ENCODE measurements at places on chromosomes 16 and 17.
A peak's percentile ranks its signal among the peaks of the same experiment; 100 is the strongest.

- no peak for DNase-seq
Observed at GRCh38 chr17:45258981-45259380, 2.9 kb downstream of the SPATA32 start.

GRCh38 chr16:55359946-55360345 is 35.9 kb downstream of the IRX6 start:
- no peak for DNase-seq

DNA sequence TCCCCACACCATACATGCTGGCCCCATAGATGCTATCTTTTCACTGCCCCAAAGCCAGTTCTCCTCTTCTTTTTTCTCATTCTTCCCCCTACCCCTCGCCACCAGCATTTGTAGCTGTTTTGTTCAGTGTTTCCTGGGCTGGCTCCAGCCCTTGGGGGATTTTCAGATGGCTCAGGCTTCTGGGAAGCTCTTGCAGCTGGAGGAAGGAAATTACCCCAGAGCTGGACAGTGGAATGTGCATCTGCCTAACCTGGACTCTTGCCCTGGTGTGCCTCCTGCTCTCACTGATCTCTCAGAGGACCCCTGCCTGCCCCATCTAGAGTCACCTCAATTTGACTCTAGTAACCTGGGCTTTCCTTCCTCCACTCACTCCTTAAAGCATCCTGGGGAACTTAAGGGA is 82.8 kb downstream of the MYH13 start:
- peak; percentile 65 for DNase-seq

GRCh38 chr16:6674071-6674470 is 658.6 kb upstream of the RBFOX1 start:
- no peak for DNase-seq

GRCh38 chr17:77359236-77359635 is 218.5 kb downstream of the SEC14L1 start:
- no peak for DNase-seq

GRCh38 chr17:41420134-41420533 is 4.3 kb downstream of the KRT37 start:
- no peak for DNase-seq

DNA sequence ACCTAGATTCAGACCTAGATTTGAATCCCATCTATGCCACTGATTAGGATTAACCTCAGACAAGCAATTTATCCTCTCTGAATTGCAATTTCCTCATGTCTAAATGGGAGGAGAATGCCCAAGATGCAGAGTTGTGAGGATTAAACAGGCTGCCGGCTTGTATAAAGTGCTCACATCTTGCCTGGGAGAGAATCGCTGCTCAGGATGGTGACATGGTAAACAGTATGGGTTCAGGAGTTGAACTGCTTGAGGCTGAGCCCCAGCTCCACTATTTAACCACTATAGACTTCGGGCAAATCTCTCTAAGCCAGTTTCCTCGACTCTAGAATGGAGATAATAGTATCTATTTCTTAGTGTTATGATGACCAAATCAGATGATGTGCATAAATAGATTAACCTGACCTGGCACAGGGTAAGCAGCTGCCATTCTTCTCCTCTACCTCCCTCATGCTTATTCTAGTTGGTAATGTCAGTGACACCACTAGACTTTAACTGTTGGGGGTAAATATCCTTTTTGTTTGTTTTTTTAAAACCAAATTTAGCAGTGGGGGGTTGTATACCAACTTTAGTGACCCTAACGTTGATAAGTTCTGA is 732 bp upstream of the RPL27 start:
- DNase-seq: no peak

DNA sequence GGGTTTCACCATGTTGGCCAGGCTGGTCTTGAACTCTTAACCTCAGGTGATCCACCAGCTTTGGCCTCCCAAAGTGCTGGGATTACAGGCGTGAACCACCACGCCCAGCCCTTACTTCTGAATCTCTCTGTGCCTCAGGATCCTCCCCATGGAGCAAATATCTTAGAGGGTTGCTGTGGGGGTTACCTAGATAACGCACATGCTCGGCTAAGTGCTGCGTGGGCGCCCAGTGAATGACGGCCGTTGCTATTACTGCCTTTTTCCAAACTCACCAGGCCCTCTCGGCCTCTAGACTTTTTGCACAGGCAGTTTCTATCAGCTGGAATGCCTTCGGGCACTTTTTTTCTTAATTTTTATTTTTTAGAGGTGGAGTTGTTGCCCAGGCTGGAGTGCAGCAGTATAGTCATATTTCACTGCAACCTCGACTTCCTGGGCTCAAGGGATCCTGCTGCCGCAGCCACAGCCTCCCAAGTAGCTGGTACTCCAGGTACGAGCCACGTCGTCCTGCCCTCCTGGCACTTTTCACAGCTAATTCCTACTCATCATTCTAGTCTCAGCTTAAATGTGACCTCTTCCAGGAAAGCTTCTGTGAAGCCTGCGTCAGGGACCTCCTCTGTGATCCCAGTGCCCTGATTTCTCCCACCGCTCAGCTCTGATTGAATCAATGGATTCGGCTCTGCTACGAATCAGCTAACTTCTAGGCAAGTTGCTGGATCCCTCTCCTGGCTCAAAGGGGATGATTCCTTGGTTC is 8.6 kb downstream of the CCDC102A start:
- DNase-seq: no peak

- DNase-seq: no peak
Observed at GRCh38 chr17:63695889-63696288, 4.0 kb downstream of the LIMD2 start.

- DNase-seq: no peak
Observed at GRCh38 chr17:10635290-10635689, 21.8 kb downstream of the MYH3 start.

DNA sequence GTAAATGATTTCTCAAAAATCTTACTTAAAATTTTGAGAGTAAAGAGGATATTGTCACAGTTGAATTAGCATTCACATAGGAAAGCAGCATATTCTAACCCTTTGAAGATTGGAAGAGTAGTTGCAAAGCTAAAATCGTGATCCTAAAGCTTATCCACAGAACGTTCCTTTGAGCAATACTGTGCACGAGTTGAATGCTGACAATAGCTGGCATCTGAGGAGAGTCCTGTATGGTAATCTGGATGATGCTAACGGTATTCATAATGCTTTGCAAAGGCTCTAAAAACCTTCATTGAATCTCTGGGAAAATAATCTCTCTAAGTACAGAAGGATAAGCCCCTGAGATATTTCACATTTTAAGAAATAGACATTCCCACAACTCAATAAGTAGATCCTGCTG is 354.6 kb downstream of the CDH8 start:
- DNase-seq: no peak

DNA sequence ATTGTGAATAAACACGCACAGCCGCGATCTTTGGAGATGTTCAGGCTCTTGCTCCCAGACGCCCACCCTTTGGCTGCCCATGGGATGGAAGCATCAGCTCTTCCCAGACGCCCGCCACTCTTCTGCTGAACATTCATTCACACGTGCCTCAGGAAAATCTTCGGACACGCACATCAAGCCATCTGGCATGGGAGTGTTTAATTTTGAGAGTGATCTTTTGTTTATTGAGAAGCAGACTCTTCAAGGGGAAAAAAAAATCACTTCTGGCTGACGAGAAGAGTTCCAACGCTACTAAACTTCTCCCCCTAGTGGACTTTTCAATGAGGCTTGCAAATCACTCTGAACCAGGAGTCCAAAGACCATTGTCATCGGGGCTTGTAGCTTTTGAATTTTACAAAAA is 62.0 kb upstream of the NUDT7 start:
- peak; percentile 53 for DNase-seq

GRCh38 chr16:75924397-75924796 is 198.1 kb upstream of the CPHXL start:
- DNase-seq: no peak

GRCh38 chr17:71850812-71851211 is 270.0 kb upstream of the SOX9 start:
- no peak for DNase-seq

- no peak for DNase-seq
Observed at GRCh38 chr16:27551036-27551435, 1.1 kb downstream of the KATNIP start.

DNA sequence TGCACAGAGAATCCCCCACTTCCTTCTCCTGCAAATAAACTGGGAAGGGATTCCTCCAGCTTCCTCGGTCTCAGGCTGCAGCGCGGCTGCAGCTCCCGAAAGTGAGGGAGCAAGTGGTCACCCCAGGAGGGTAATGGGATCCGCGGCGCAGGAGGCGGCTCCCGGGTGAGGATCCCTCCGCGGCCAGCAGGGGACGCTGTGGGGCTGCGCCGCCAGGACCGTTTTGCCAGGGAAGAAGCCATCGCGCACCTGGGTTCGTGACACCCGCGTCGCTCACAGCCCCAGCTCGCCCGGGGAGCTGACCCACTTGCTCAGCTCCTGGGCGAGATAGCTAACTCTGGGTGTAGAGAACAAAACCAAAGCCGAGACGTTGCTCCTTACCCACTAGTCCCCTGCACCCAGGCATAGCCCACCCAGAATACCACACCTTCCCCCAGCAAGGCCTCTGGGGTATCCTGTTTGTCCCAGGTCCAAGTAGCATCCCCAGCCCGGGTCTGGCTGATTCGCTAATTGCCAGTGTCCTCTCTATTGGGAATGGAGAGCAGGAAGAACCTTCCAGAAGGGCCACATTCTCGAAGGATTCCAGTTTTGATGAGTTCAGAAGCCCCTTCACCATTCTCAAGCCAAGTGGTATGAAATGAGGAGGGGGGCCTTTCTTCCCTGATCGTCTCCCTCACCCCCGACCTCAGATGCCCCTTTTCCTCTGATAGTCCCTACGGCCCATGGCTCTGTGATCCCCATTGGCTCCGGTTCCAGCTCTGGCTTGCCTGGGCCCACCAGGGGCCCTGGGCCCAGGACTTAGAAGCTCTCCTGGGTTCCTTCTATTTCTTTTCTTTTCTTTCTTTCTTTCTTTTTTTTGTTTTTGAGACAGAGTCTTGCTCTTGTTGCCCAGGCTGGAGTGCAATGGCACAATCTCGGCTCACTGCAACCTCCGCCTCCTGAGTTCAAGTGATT is 14.1 kb downstream of the CYGB start:
- DNase-seq: no peak

GRCh38 chr16:57166951-57167350 is 18.9 kb downstream of the PSME3IP1 start:
- no peak for DNase-seq

- DNase-seq: peak; percentile 98
Observed at GRCh38 chr16:86554917-86555703, at the start of gene MTHFSD. Gene MTHFSD, minus strand, starts transcription at chr16:86555235. Its CDS starts 51 bp downstream, at chr16:86555184.

DNA sequence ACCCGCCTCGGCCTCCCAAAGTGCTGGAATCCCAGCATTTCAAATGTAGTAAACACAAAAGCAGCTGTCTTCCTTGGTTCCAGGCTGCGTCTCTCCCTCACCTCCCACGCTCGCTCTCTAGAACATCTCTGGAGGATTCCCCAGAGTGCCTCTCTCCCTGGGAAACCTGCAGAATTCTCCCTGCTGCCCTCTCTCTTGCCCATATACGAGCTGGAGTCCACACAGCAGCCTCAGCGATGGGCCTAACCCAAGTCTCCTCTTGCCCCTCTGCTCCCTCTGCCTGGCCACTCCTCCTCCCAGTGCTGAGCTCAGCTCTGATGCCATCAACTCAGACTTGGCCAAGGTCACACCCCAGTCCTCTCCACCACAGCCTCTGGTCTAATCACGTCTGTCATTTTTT is 10.6 kb downstream of the GPRC5B start:
- DNase-seq: no peak

- no peak for DNase-seq
Observed at GRCh38 chr17:29150161-29150560, 30.0 kb downstream of the MYO18A start.

DNA sequence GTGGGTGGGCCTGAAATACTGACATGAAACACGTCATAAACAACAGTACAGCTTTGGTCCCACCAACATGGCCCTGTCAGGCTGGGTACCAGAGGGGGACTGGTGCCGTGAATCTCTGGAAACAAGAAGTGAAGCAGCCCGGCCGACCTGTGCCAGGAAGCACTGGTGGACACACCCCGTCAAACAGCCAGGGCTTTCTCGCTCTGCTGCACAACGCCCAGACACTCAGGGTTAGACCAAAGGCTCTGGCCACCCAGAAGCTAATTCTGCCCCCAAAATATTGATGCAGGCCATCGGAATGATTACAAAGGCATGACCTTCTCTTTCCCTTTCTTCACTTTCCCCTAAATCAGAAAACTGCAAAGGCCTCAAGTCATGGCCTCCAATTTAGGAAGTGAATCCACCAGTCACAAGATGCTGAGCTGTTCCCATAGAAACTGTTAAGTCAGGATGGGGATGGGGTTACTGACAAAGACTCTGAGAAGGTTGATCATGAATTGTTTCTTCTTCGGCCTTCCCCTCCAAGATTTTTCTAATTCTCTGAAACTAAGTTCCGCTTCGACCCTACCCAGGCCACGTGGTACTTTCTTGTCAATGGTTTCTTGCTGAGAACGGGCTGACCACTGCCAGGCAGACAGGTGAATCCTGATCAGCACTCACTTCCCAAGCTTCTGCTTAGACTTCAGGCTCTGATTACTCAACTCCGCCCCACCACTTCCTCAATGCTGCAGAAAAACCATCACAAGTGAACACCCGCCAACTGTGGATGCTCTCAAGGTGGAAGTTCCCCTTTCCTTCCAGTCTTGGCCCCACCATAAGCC is 6.7 kb downstream of the PITPNA start:
- no peak for DNase-seq

GRCh38 chr17:50095626-50096037 is 481 bp downstream of the PDK2 start:
- DNase-seq: no peak

DNA sequence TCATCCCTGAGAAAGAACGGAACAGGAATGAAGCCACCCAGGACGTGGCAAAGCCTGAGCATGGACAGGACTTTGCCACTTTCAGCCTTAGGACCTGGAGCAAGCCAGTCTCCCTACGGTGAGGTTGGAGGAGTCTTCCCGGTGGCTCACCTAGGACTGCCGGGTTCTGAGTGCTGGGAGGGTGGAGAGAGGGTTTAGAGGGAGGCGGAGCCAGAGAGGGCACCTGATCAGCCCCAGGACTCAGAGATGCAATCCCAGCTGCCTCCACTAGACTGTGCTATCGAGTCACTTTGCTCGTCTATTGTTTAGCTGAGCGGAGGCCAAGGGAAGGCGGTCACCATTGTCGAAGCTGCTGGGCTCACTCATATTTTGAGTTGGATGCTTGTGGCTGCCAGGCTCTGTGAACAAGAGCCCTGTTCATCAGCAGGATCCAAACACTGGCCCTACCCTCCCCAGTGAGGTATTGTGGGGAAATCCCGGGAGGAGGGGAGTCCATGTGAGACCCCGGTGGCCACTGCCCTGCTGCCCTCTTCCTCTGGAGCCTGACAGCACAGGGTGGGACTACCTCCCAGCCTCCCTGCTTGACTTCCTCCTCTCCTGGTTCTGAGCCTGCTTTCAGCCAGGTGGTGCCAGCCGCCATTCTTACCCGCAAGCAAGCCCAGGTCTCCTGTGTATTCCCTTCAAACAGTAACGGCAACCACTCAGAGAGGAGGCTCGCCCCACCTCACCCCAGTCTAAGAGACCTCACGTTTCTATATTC is 7.0 kb downstream of the KRT14 start:
- DNase-seq: peak; percentile 60

GRCh38 chr16:76577003-76577402 is 299.8 kb downstream of the CNTNAP4 start:
- no peak for DNase-seq

All from muscle of back (tissue), 13 donors.